Hepatic stellate cell (primary cell): ENCODE measurements at places on chromosomes 13 and 19.

DNA sequence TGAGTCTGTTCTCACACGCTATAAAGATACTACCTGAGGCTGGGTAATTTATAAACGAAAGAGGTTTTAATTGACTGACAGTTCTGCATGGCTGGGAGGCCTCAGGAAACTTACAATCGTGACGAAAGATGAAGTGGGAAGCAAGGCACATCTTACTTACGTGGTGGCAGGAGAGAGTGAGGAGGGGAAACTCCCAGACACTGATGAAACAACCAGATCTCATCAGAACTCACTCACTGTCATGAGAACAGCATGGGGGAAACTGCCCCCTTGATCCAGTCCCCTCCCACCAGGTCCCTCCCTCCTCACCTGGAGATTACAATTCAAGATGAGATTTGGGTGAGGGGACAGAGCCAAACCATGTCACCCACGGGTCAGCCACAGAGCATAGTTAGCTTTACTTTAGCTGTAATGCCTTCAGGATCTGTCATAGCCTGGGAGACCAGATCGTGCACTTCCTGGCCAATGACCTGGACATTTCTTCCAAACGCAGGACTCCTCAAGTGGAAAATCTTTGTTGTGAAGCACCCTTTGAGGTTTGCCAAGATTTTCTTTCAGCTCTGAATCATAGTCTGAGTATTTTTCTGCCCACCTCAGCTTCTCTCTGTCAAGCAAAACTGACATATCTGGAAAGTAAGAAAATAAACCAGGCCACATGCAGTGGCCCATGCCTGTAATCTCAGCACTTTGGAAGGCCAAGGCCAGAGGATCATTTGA lies 25.2 kb upstream of the HIF3A start:
- DNase-seq = peak; percentile 51

DNA sequence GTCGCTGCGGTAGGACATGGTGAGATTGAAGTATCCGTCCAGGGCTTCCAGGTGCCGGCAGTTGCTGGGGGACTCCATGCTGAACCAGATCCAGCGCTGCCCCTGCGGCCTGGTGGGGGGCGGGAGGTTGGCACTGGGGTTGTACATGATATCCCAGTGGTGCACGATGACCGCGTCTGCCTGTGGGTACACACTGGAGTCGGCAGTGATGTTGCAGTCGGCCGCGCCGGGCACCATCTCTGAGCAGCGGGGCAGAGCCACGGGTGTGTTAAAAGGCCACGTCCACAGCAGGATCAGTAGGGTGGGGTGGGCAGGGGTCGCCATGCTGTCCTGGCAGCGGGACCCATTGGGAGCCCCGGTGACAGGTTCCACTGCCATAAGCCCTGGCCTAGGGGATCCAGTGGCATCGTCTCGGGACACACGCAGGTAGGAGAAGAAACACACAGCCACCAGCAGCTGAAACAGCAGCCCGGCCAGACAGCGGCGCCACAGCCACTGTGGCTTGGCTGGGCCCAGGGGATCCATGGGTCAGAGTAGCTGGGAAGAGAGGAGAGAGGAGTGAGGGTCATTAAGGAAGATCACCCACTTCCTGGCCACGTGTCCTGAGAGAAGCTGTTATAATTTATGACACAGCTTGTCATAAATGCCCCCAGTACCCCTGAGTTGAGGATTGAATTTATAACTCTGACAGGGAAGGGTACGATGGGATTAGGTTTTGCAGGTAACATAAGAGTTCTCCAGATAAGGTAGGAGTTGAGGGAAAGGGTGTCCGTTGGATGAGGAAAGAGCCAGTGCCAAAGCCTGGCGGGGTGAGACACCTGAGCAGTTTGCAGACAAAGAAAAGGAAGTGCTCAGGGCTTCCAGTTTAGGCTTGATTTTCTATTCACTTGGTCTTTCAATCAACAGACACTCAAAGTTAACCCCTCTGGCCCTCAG lies 2.9 kb downstream of the FUT5 start:
- no peak for DNase-seq

DNA sequence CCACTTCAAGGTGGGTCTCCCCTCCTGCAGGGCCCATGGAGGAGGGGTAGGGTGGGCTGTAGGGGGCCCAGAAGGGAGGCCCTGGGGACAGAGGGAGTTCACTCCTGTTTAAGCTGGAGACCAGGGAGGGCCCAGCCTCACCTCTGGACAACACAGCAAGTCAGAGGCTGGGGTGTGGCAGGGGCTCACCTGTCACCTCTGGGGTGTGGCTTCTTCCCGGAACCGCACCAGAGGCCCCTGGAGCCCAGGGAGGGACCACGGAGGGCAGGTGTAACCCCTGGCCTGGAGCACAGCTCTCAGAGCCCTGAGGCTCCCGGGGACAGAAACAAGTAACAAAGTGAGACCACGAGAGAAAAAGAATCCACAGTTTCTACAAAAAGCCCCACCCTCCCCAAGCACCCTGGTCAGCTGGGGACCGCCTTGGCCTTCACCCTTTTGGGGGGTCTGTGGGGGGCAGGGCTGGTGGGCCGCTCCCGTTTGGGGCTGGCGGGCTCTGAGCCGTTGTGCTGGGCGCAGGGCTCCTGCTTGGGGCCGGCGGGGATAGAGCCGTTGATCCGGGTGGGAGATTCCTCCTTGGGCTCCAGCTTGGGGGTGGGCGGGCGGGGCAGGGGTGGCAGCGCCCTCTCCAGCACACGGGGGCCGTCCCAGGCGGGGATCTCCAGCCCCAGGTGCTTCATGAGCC lies 8.0 kb downstream of the SIRT6 start:
- no peak for DNase-seq

GRCh38 chr13:45295536-45295935 lies 45.4 kb downstream of the TPT1 start:
- no peak for DNase-seq

GRCh38 chr19:48999481-49000325 lies 6.0 kb downstream of the RUVBL2 start:
- peak; percentile 80 for DNase-seq

GRCh38 chr19:16419669-16420335 lies 52.0 kb downstream of the EPS15L1 start:
- DNase-seq = no peak

GRCh38 chr19:10010247-10010691 lies at the start of gene COL5A3:
TSS of gene COL5A3 (minus strand) at chr19:10010504. CDS start at chr19:10010385, 119 bp downstream.
- DNase-seq = peak; percentile 97

DNA sequence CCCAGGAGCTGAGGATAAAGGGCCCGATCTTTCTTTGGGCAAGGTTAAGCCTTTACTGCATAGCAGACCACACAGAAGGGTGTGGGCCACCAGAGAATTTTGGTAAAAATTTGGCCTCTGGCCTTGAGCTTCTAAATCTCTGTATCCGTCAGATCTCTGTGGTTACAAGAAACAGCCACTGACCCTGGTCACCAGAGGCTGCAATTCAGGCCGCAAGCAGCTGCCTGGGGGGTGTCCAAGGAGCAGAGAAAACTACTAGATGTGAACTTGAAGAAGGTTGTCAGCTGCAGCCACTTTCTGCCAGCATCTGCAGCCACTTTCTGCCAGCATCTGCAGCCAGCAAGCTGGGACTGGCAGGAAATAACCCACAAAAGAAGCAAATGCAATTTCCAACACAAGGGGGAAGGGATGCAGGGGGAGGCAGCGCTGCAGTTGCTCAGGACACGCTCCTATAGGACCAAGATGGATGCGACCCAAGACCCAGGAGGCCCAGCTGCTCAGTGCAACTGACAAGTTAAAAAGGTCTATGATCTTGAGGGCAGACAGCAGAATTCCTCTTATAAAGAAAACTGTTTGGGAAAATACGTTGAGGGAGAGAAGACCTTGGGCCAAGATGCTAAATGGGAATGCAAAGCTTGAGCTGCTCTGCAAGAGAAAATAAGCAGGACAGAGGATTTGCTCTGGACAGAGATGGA lies 8.4 kb upstream of the CEACAM19 start:
- peak; percentile 55 for DNase-seq

- DNase-seq = no peak
Observed at GRCh38 chr19:14166999-14167575, 30.7 kb upstream of the ASF1B start.

- peak; percentile 47 for DNase-seq
Observed at GRCh38 chr19:11581740-11582139, 4.3 kb upstream of the ACP5 start.

DNA sequence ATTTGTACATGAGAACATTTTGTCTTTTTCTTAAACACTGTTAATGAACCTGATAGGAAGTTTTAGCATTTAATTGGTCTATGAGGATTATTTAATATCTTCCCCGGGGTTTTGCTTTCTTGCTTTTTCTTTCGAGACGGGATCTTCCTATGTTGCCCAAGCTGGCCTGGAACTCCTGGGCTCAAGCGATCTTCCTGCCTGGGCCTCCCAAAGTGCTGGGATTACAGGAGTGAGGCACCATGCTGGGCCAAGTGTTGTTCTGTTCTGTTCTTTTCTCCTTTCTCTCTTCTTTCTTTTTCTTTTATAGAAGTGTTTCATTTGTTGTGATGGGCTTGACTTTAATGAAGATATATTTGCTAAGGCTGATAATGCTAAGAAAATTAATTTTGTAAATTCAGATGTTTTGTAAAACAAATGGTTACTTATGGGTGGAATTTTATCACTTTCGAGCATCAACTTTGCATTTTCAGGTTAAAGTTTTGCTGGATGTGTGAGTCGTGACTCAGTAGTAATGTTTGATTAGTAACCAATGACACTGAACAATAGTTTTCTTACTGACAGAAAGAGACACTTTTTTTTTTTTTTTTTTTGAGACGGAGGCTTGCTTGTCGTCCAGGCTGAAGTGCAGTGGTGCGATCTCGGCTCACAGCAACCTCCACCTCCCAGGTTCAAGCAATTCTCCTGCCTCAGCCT lies 2.2 kb downstream of the PAN3 start:
- DNase-seq = no peak

- no peak for DNase-seq
Observed at GRCh38 chr13:111511805-111512504, 191.5 kb downstream of the TEX29 start.

DNA sequence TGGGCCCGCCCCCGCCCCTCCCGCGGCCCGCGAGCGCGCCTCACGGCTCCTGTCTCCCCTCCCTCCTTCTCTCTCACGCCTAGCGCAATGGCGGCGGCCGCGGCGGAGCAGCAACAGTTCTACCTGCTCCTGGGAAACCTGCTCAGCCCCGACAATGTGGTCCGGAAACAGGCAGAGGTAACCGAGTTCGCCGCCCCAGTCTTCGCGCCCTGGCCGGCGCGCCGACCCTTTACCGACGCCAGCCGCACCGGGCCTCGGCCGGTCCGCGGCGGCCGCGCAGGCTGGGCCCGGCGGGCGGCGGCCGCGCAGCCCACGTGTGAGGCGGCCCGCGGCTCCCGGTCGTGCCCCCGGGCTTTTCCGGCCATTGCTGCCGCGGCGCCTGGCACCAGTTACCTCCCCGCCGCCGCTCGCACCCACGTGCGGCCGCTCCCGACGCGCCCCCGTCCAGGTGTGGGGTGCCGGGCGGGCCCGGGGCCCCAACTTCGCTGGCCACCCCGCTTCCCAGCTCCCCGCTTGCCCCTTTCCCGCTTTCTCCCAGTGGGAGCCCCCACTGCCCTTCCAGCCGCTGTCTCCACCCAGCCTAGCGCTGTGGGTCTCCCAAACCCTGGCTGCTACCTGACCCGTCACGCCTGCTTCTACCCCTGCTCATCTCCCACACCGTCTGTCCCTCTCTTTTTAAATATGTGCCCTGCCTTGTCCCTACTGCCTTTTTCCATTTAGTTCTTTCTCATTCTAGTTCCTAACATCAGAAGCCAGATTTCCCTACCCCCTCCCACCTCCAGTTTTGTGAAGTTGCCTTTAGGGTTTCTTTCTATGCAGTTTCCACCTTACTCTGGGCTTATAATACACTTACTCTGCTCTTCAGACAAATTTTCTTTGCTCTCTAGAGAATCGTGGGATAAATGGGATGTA lies 23.4 kb downstream of the IPO5 start:
- DNase-seq = peak; percentile 43

DNA sequence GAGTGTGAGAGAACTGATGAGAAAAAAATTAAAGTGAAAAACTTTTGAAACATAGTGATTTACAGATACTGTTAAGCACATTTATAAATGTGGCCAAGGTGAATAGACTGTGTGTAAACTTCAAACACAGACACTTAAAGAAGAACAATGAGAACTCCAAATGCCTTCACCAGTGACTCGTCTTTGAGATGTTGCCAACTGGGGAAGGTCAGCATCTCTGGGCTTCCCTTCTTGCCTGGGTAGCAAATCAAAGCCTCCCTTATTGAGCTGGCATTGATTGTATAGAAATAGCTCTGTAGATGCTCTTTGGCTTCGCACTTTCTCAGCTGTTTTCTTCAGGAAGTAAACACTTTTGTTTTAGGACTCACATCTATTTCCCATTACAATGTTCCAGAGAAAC lies 177.3 kb upstream of the SGCG start:
- no peak for DNase-seq

DNA sequence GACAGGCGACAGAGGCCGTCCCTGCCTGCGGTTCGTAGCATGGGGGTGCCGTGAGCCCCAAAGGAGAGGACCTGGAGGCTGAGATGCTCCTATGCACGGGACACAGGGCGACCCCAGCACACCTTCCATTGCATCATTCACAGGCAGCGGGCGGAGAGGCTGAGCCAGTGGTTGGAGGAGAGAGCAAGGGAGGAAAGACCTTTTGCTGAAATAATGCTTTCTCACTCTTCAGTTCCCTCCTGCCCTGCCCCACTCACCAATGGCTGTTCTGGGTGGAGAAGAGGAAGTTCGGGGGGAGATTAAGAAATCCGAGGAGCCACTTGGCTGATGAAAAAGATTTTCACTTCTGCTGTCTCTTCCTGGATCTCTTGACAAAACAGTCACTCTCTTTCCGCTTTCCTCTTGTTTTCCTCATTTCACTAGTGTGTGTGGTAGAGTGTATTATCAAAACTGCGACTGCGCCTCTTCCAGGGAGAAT lies at the start of gene NLRP12:
Gene NLRP12 (minus strand): TSS at position 181 of the 478 bp plus-strand sequence. CDS start 140 bp downstream, at position 41.
- DNase-seq = no peak

DNA sequence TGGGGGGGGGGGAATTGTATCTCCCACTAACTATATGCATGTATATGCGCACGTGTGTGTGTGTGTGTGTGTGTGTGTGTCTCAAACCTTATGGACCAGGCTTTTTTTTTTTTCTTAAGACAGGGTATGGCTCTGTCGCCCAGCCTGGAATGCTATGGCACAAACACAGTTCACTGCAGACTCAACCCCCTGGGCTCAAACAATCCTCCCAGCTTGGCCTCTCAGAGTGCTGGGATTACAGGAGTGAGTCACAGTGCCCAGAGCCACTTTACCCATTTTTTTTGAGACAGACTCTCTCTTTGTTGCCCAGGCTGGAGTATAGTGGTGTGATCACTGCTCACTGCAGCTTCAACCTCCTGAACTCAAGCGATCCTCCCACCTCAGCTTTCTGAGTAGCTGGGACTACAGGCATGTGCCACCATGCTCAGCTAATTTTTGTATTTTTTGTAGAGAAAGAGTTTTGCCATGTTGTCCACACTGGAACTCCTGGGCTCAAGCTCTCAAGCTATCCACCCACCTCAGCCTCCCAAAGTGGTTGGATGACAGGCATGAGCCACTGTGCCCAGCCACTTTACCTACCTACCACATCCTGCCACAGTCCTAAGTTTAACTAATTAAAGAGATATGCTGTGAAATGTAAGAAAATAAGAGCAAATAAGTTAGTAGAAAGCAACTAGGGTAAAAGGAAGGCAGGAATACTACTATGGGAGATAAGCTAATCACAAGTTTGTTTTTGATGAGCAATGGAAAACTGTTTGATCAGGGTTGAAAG lies 2.4 kb downstream of the ZMYM5 start:
- no peak for DNase-seq

- peak; percentile 46 for DNase-seq
Observed at GRCh38 chr13:33349986-33350826, 64.7 kb upstream of the STARD13 start.
